IPS-NIHi11 (cell line): ENCODE measurements at places on chromosomes 3 and 15.

- DNase-seq = no peak
Observed at GRCh38 chr3:140187656-140188221, 252.8 kb downstream of the CLSTN2 start.

GRCh38 chr3:59733041-59733809 is 683.4 kb upstream of the CFAP20DC start:
- DNase-seq = no peak

DNA sequence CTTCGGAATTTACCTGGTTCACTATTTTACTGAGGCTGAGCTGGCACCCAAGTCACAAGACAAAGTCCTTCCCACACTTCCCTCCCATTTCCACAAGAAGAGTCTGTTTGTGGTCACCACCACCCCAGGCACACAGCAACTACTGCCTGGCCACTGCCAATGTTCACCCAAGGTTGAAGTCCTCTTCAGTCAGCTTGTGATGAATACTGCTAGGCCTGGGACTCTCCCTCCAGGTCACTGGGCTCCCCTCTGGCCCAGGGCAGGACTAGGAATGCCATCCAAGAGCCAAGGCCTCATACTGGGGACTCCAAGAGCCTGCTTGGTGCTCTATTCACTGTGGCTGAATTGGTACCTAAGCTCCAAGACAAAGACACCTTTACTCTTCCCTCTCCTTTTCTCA is 30.4 kb upstream of the COLQ start:
- DNase-seq = no peak

- no peak for DNase-seq
Observed at GRCh38 chr3:81378552-81379293, 382.7 kb downstream of the GBE1 start.

DNA sequence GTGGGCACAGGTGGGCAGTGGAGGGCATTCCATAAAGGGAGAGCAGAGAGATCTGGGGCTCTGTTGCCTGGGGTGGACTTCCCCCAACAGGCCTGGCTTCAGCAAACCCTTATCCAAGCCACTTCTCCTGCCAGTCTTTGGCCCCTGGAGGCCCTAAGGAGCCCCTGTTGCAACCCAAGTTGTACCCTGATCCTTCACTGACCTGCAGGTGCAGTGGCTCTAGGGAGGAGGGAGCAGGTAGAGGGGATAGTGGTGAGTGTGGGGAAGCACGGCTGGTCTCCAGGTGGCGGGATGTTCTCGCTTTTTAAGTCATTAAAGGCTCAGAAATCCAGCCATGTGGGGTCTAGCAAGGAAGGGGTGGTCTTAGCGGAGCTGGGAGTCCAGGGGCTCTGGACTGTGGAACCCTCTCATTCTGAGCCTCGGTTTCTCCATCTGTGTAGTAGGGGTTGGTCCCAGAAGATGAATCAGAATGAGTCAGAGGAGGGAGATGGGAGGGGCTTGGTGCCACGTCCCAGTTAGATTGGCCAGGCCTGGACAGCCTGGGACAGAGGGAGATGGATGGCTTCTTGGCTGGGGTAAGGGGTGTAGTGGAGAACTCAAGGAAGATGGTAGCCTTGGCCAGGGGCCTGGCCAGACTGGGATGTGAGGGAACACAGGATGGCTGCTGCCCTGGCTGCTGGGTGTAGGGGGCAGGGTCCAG is 2.6 kb downstream of the ZBTB47 start:
- DNase-seq = no peak

GRCh38 chr3:123036352-123037014 is 8.9 kb upstream of the SEMA5B start:
- DNase-seq = no peak

DNA sequence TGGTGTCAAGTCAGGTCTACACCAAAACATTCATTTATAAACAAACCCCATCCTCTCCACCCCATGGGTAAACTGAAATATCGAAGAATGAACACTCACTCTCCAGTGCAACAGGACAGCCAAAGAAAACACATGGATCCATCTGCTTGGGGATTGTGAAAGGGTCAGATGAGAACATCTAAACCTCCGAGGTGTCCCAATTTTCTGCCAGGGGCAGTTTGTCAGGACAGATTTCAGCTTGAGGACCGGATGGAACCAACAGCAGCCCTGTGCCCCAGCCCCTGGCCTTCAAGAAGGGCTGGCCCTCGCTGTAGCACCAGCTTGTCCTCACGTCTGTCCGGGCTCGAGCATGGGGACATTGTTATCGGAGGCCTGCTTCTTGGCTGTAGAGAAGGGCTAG is 45.5 kb downstream of the PCSK6 start:
- DNase-seq = no peak

- no peak for DNase-seq
Observed at GRCh38 chr15:27589260-27589659, 509.9 kb downstream of the OCA2 start.

- peak; percentile 14 for DNase-seq
Observed at GRCh38 chr3:78957456-78957855, 810.3 kb downstream of the ROBO1 start.

DNA sequence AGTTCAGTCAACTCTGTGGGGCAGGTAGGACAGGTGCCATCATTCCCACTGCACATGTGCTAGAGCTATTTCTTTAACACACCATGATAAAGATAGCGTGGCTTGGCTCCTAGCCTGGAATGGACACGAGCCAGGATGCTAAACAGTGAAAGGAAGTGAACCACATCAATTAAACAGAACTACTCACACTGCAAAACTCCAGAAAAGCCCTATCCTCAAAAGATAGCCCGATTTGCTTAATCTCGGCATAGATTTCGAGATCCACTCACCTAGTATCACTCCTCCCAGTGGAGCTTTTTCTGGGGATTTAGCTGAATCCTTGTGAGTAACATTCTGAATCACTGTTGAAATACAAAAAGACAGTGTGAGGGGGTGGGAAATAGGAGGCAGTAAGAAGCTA is 118.0 kb downstream of the ABI3BP start:
- DNase-seq = no peak

DNA sequence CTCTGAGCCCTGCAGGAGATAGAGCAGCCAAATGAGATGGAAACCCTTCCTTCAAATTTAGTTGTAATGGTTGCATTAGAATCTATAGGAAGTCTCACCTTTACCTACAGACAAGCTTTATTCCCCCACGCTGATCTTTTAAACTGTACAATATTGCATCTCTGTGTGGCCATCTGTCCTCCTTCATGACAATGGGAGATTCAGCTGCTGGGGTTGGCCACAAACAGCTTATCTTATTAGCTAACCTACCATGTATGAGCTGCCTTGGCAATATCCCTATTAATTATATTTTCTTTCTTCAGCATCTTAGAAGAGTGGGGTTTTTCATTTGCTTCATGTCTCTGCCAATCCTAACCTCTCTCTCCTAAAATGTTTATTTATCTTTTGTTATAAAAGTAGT is 238.7 kb upstream of the NR2E3 start:
- no peak for DNase-seq

GRCh38 chr3:177615015-177615414 is 417.7 kb upstream of the TBL1XR1 start:
- no peak for DNase-seq

DNA sequence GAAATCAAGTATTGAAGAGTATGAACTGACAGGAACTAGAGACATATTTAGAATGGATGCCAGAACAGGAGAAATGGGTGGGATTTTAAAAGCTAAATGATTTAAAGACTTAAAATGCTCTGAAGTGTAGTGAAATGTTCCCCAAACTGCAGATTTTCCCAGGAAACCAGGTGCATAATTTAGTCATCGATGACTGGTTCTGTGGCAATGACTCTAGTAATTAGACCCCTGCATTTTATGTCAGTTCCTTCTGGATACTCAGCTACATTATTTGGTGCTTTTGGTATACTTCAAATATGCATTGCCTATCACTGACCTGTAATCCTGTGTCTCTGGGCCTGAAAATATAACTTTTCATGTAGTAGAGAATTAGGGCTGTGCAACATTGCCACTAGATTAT is 16.8 kb downstream of the AGTR1 start:
- no peak for DNase-seq

GRCh38 chr3:167851749-167852148 is 116.2 kb downstream of the SERPINI1 start:
- no peak for DNase-seq

DNA sequence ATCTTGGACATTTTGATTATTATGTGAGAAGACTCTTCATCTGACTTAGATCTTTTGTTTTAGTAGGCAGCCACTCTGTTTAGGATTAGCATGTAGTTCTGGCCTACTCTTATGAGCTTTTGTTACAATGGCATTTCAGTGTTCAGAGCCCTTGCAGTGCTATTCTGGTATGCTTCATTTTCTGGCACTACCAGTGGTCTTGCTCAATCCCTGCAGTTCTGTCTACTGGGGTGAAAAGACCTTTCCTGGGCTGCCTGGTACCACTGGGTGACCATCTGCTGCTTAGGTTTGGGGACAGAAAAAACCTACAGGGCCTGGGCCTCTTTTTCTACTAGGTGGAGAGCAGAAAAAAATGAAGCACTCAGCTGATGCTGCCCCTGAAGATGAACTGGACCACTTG is 42.5 kb downstream of the IL16 start:
- DNase-seq = no peak

DNA sequence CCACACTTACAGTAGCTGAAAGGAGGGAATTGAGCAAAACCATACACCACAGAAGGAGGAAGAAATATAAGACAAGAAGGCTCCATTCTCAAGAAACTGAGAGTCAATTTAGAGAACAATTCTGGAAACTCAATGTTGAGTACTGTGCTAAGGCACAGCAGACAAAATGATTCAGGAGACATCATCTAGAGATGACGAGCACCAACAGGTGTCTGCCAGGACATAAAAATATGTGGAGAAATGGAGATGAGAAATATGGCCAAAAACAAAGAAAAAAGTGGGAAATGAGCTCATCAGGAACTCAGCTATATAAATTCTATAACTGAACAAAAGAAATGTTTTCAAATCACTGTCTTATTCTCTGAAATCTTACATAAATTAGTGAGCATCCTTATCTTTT is 343.7 kb downstream of the ERC2 start:
- DNase-seq = no peak

GRCh38 chr3:100125161-100125938 is 11.0 kb upstream of the FILIP1L start:
- DNase-seq = no peak

- DNase-seq = no peak
Observed at GRCh38 chr3:141858312-141858711, 18.1 kb upstream of the ATP1B3 start.

DNA sequence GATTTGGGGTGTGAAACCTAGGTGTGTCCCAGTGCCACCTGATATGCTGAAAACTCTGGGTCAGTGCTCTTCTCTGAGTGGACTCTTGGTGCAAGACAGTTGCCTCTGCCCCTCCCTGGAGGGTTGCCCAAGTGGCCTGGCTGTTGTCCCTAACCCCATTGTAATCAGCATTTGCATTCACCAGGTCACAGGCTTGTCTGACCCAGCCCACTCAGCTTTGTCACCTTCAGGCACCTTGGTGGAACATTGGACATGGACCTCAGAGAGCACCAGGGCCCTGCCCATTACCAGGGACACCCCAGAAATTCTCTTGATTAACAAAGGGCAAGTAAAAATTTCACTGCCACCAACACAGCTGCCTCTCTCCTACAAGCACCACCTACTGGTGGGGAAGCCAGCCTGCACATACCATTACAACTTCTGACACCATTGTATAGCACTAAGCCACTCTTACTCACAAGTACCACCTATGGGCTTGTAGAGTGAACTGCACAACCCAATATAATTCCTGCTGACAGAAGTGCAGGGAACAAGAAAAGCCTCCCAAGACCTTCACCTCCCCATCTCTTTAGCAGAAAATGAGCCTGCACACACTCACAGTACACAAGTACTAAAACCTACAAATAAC is 324.6 kb downstream of the EPHA6 start:
- DNase-seq = peak; percentile 44

DNA sequence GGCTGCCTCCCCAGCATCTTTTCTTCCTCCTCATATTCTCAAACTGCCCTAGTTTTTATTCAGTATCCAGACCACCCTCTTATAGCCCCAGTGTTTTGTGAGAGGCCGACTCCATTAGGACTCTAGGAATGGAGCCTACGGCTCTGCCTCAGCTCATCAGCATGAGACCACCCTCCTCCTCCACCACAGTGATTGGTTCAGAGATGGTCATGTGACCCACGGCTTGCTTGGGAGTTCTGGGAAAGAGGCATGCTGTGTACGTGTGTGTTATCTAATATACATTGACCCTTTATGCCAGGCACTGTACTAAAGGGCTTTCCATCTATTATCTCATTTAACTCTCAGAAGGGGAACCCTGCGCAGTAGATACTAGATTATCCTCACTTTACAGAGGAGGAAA is 17.8 kb upstream of the CMTM7 start:
- no peak for DNase-seq

DNA sequence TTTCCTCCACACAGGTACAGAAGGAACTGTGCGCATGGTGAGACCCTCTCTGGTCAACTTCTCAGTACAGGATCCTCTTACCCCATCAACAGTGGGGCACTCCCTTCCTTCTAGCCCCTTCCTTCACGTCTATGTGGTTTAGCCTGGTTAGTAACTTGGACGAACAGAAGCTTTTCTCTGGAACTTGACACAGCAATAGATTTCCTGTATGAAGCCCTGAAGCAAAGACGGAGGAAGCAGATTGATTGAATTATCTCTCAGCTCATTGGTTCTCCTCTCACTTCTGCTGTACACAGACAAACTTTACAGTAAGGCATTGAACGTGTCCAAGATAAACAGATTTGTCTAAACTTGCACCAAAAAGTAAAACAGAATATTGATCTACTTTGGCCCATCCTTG is at the start of gene CD200R1:
TSS of gene CD200R1 (minus strand) at position 210 of the 400 bp plus-strand sequence. CDS start 246 bp downstream, outside the sequence.
- DNase-seq = no peak

DNA sequence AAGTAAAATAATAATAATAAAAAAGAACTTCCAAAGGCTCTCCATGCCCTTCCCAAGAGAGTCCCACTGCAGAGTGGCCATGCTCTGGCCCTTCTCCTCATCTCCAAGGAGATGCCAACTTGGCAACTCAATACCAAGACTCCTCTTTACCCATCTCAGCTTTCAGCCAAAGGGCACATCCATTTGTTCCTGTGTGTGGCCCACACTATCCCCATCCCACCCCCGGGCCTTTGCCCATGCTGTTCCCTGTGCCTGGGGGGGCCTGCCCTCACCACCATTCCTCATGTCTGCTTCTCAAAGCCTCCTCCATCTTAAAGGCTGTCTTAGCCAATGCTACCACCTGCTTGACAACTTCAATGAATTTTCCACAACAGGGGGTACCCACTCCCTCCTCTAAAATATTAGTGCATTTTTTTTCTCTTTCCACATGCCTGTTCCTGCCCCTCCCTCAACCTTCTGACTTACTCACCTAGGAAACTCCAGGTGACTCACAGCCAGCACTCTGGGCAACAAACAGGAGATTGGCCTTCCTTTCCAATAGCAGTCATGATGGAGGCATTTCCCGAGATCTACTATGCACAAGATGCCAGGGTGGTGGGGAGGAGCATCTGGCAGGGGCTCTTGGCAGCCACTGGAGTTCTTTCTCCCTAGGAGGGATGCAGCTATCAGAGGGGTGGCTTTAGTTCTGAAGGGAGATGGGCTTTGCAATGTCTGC is 109.4 kb upstream of the SMAD3 start:
- no peak for DNase-seq

DNA sequence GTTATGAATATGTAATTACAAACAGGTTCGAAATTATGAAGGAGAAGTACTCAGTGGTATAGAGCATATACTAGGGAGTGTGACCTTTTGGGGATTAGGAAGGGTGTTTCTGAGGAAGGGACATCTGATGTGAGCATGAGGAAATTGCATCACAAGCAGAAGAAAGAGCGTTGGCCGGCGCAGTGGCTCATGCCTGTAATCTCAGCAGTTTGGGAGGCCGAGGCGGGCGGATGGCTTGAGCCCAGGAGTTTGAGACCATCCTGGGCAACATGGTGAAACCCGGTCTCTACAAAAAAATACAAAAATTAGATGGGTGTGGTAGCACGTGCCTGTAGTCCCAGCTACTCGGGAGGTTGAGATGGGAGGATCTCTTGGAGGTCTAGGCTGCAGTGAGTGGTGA is 6.9 kb downstream of the CMTM7 start:
- DNase-seq = no peak

- DNase-seq = peak; percentile 75
Observed at GRCh38 chr15:80977627-80978036, 12.0 kb downstream of the MESD start.
